Stimulated activated CD4-positive, alpha-beta T cell treated with anti-CD3 and anti-CD28 coated beads, TNF-alpha, amount 100 ng/mL, for 24 hours (primary cell): ENCODE measurements at places on chromosomes 5 and 9.

- DNase-seq, result no peak
Measured at GRCh38 chr5:177378884-177379883, 5.0 kb upstream of the SLC34A1 start.

- no peak for DNase-seq
Measured at GRCh38 chr5:36138900-36139683, 12.6 kb downstream of the LMBRD2 start.

- DNase-seq, result no peak
Measured at GRCh38 chr5:72347801-72348308, 27.7 kb downstream of the PTCD2 start.

DNA sequence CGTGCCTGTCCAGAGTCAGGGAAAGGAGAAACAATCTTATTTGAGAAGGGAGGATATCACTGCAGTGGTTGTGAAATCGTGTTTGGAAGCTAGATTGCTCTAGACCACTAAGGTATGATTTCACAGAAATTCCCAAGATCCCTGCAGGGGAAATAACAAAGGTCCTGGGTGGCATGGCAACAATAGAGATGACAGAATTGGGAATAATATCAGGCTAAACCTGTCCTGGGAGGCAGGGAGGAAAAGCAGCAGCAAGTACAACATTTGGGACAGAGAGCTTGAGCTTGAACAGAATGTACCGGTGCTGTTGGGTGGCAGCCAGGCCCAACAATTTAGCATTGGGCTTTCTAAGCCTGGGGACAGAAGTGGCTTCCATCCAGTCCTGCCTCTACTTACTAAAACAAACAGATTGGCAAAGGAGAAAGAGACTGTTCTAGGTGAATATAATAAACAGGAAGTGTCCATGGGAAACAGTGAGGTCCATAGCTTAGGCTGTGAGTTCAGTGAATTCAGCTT lies 17.0 kb upstream of the ARHGAP26 start:
- no peak for DNase-seq

GRCh38 chr9:79526149-79526672 lies 45.6 kb upstream of the TLE4 start:
- DNase-seq, result no peak

DNA sequence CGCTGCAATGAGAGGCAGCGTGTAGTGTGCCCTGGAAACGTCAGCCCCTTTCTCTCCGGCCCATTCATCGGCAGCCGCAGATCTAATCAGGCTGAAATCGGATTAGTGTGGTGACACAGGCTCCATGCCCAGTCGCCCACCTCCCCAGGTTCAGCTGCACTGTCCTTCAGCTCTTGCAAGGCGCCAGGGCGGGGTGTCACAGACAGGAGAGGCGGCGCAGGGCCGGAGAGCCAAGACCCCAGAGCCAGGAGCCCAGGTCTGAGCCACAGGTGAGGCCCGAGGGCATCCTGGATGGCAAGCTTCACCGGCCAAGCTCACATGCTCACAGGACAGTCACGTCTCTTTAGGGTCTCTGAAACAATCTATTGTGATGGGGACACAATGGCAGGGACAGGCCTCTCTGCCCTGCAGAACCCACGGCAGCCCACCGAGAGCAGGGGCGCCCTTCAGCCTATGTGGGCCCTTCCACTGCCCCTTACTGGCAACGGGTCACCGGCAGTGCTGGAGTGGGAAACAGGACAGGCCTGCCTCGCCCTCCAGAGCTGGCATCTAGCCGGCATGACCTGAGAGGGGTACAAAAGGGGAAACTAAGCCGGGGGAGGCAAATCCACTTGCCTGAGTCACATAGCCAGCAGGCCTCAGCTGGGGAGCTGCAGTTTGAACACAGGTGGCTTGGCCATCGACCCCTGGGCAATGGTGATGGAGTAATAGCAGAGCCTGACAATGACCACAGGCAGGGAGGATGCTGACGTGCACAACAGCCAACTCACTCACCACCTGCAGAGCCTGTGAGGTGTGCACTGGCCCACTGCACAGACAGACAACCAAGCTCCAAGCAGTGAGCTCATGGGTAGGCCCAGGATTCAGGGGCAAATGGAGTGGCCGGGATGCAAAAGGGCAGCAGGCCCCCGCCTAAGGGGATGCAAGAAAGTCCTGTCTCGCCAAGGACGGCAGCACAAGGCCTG lies 48.1 kb downstream of the VAV2 start:
- no peak for DNase-seq

DNA sequence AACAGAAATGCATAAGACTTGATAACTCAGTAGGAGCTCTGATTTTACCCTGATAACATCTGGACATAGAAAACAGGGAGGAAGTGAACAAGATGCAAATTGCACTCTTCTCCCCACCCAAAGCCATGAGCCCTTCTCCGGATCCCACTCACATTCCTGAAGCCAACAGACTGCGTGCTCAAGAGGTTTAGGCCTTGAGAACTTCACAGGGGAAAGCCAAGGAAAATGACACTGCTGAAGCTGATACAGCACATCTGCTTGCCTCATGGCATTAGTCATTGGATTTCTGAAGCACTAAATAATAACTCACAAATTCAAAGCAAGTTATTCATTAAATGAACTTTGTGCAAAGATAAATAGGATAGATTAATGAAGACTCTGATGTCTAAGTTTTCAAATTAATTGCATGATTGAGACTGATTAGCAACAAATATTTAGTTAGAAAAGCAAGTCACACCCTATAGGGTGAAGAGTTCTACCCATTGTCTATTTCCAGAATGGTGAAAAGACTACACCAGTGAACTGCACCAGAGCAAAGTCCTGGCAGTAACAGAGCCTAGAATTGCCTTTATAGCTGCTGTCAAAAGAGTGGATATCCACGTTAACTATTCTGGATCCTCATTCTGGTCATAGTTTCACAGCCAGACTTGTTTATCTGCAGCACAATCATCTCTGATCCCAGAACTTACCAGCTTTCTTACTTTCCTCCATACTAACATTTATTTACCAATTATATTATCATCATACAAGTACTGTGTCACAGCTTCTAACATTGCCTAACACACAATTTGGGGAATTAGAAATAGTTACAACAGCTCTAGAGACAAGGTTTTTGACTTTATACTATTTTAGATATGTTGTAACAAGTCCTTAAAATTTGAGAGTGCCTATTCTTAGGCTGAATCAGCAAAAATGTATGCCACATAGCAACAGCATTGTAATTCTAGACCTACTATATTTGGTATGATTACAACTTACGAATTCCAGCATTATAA lies 432.1 kb upstream of the RGMB start:
- no peak for DNase-seq

DNA sequence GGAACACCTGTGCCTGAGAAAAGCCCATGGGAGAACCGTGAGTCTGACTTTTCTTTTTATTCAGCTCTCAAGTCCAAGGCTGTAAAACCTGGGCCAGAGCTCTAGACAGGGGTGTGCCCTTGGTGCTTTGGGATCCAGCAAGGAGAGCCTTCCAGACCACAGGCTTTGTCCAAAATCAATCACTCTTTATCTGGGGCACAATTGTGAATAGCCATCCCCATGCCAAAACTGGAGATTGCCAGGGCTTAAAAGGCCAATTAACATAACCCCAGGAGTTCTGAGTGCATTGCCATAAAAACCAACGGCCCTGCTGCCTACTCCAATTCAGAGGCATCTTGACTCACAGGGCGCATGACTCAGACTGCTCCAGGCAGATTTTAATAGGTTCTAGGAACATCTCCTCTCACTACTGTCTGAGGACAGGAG lies 391.8 kb downstream of the ARHGEF28 start:
- no peak for DNase-seq

- DNase-seq, result no peak
Measured at GRCh38 chr5:38286002-38286401, 27.6 kb downstream of the EGFLAM start.

- DNase-seq, result no peak
Measured at GRCh38 chr9:92426501-92427145, 2.4 kb upstream of the OMD start.

DNA sequence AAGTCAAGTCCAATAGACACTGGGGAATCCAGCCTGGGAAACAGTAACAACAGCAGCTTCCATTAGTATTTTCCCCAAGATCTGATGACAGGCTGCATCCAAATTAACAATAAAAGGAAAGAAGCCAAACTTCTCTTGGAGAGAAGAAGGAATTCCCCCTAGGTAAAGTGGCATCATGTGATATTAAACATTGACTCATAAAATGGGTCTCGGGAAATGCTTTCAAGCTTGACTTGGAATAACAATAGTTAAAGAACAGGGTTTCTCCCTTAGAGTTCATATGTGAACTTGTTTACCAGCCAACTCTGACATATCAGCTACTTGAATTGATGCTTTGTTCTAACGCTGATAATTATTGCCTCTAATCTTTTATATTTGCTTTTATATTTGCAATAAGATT lies 45.4 kb downstream of the ENTREP1 start:
- no peak for DNase-seq

GRCh38 chr9:92463984-92464383 lies 18.3 kb downstream of the ASPN start:
- no peak for DNase-seq
